GOT3 (cell line): ENCODE measurements at places on chromosomes 7 and 10.
A peak's percentile ranks its signal among the peaks of the same experiment; 100 is the strongest.

- DNase-seq: no peak
These were observed 427.9 kb upstream of the CELF2 start for GRCh38 chr10:10589540-10590303.

- no peak for DNase-seq
These were observed 316.6 kb downstream of the SNX13 start for GRCh38 chr7:17623546-17624185.

- no peak for DNase-seq
These were observed 7.6 kb downstream of the PLA2G12B start for GRCh38 chr10:72946963-72947362.

- no peak for DNase-seq
These were observed 252.0 kb downstream of the ELMO1 start for GRCh38 chr7:37196676-37197075.

GRCh38 chr7:146659732-146660131 lies 543.1 kb downstream of the CNTNAP2 start:
- no peak for DNase-seq

- no peak for DNase-seq
These were observed 74.5 kb downstream of the CCDC6 start for GRCh38 chr10:59831658-59832503.

GRCh38 chr10:113037218-113037617 lies 87.2 kb downstream of the TCF7L2 start:
- DNase-seq: no peak

DNA sequence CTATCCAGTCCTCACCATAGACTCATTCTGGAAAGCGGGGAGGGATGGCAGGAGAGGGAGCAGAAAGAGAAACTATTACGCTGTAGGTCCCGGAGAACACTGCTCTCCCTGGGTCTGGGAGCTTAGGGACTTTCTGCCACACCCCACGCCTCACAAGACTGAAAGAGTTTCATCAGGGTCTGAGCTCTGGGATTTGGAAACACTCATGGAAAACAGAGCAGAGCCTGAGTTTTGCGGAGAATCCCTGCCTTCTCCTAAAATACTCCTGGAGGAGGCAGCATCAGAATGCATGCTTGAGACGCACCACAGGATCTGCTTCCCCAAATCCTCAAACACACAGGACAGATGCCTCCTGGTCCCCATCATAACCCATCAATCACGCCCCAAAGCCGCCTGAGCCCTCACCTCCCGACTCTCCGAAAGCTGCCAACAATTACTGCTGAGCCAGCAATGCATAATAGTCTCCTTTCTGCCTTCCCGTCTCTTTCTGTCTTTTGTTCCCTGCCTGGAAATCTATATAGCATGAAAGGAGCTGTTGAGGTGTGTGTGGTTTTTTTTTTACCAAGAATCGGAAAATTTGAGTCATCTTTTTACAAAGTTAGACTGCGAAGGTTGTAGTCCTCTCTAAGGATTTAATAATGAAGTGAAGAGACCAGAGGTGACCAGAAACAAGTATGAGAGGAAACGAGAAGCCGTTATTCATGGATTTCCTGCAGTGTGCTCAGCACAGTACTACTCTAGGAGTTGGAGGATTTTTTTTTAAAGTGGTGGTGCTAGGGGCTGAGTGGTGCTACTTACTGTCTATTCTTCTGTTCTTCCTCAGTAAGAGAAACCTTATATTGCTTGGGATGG lies 37.7 kb downstream of the ASB13 start:
- no peak for DNase-seq

GRCh38 chr10:78374331-78375028 lies 340.8 kb downstream of the RPS24 start:
- no peak for DNase-seq

GRCh38 chr7:30206491-30206890 lies 71.7 kb downstream of the MTURN start:
- DNase-seq: no peak

DNA sequence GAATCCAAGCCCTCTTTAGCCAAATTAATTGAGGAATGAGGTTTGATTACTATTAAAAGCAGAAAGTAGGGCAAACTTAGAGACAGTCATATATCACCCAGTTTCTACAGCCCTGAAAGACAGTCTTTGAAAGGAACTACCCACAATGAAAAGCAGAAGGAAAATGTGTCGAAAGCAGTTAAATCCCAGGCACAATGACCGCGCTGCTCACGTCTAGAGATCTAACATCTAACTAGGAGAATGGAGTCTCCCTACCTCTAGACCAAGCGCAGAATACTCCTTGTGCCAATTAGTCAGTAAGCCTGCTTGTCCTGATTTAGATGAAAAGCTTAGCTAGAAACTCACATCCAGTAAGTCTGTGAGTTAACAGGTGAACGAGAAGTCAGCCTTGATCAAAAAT lies 350.0 kb downstream of the FGFR2 start:
- DNase-seq: no peak

DNA sequence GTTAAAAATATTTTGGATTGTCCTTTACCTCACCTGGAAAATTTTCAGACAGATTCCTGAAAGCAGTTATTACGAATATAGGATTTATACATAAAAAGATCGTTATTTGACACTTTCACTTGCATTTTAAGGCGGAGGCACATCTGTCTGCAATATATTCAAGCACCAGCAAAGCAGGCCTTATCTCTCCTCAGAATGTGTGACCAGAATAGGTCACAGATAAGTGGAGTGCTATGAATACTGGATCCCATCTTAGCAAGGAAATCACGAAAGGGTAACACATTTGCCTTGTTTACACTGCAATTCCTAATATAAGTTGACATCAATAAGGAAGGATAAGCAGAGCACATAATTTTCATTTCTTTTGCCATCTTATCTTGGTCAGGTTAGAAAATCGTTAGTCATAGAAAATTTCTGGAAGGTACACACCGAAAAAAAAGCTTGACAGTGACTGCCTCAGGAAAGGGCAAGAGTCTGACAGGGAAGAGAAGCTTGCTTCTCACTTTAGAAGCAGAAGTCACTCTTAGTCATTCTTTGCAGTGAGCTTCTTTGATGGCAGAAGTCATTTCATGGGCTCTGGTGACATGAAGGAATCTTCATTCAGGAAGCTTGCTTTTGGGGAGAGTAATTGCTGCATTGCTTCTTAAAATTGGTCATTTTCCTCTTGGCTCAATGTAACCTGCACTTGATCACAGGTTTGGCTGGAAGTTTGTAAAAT lies 98.1 kb upstream of the STK17A start:
- DNase-seq: no peak

- DNase-seq: no peak
These were observed 122.0 kb upstream of the UNC5B start for GRCh38 chr10:71090330-71090729.

- no peak for DNase-seq
These were observed 61.0 kb downstream of the MEOX2 start for GRCh38 chr7:15625466-15625865.

DNA sequence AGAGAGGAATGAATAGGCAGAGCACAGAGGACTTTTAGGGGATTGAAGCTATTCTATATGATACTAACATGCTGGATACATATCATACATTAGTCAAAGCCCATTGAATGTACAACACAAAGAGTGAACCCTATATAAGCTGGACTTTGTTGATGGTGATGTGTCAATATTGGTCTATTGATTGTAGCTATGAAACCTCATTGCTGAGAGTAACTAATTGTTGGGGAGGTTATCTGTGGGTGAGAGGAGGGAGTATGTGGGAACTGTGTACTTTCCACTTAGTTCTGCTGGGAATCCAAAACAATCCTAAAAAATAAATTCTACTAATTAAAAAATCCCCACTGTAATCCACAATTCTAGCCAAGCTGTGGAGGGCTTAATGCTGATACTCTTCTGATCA lies 22.0 kb upstream of the CYP2C9 start:
- no peak for DNase-seq

GRCh38 chr7:143239813-143240212 lies 18.0 kb downstream of the TAS2R40 start:
- no peak for DNase-seq

GRCh38 chr10:132585732-132586722 lies 48.4 kb downstream of the INPP5A start:
- DNase-seq: no peak

GRCh38 chr10:91610444-91610843 lies 22.4 kb downstream of the PPP1R3C start:
- DNase-seq: no peak

DNA sequence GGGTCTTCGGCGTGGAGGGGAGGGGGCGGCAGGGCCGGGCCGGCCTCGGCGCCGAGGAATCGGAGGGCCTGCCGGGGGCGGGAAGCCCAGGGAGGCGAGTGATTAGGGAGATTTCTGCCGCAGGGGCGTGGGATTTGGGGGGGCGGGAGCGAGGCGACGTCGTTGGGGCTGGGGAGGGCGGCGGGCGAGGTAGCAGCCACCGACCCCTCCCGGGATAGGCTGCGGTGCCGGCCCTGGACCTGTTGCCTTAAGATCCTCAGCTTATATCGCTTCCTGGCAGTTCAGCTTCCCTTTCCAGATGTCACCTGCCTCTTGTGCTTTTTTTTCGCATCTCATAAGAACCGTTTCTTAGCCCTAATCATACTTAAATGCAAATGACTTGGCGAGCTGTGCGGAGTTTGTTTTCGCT lies 655 bp downstream of the LMTK2 start:
- no peak for DNase-seq

GRCh38 chr7:66739953-66740301 lies 606 bp upstream of the RABGEF1 start:
- no peak for DNase-seq

- DNase-seq: no peak
These were observed 240.0 kb downstream of the ARHGAP21 start for GRCh38 chr10:24483701-24484100.

DNA sequence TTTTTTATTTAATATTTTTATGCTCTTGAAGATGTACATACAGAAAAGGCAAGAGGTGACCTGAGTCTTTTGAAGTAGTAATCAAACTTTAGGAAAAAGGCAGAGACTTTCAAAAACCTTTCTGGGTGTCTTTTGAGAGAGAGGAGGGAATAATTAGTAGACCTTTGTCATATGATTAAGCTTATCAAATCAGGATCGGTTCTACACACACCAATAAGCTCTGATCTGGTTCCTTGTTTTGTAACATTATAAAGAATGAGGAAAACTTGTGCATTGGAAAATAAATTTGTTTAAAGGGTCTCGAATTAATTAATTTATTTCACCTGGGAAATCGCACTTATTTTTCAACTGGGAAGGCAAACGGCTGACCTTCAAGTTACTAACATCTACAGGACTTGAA lies 11.9 kb downstream of the TWIST1 start:
- DNase-seq: no peak

- no peak for DNase-seq
These were observed 175.4 kb downstream of the SKAP2 start for GRCh38 chr7:26688936-26689506.

- no peak for DNase-seq
These were observed 202.0 kb upstream of the LRRTM3 start for GRCh38 chr10:66723608-66724400.

DNA sequence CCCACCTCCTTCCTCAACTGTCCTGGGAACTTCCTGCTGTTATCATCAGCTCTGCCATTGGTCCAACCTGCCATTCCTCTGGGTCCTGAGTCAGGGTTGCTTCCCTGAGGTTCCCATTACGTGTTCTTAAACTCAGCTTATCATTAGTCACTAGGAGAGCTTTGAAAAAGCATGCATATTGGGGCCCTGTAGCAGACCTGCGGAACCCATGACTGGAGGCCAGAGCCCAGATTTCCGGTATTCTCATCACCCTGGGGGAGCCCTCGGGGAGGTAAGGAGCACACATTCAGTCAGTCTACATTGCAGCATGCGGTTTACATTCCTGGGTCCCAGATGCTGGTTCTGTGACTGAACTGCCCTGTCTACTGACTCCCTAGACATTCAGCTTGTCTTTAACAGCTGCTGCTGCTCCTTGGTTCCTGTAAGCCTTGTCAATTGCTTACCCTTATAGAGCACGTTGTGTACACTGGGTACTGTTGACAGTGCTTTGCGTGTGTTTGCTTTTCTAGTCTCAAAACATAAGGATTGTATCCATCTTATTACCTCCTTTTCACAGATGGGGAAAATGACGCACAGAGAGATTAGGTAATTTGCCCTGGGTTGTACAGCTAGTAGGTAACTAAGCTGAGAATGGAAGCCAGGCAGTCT lies 12.8 kb downstream of the CDHR3 start:
- no peak for DNase-seq

- DNase-seq: no peak
These were observed 16.5 kb downstream of the MDH2 start for GRCh38 chr7:76064208-76064970.

- no peak for DNase-seq
These were observed 68.5 kb downstream of the ITGA8 start for GRCh38 chr10:15651175-15651574.

- DNase-seq: no peak
These were observed 9.7 kb upstream of the PURB start for GRCh38 chr7:44894888-44895580.

GRCh38 chr7:33109005-33109757 lies at the start of gene RP9:
RP9 (minus strand) TSS chr7:33109404; CDS start chr7:33109372, 32 bp downstream.
- peak; percentile 63 for DNase-seq

- no peak for DNase-seq
These were observed 23.7 kb upstream of the LIMK1 start for GRCh38 chr7:74059681-74060588.

DNA sequence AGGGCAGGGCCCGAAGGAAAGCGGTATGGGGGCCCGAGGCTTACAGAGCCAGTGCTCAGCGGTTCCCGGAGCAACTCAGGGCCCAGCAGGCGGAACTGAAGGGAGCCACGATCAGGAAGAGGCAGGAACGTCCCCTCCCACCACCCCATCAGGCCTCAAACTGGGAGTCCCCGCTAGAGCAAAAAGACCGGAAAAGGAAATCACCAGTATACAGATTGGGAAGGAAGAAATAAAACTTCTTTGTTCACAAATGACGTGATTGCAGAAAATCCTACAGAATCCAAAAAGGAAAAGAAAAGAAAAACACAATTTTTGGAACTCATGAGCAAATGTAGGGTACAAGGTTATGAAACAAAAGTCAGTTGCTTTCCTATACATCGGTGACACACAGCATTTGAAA lies 21.6 kb upstream of the ZFAND2A start:
- DNase-seq: no peak

- no peak for DNase-seq
These were observed 10.1 kb upstream of the ADAP1 start for GRCh38 chr7:964401-965231.

- no peak for DNase-seq
These were observed 37.4 kb upstream of the ABCB4 start for GRCh38 chr7:87512906-87513305.

GRCh38 chr7:91193141-91193540 lies 71.1 kb upstream of the FZD1 start:
- DNase-seq: no peak

GRCh38 chr10:109912335-109913281 lies 10.7 kb downstream of the XPNPEP1 start:
- DNase-seq: no peak

GRCh38 chr7:69502358-69502757 lies 95.9 kb upstream of the AUTS2 start:
- DNase-seq: no peak
